ENCODE measurements at places on chromosomes 12 and 14.

GRCh38 chr12:132327336-132328171 lies 1.8 kb downstream of the GALNT9 start:
- peaks cover 23% of the 10 kb centered on the region for H3K4me1 ChIP-seq
- no peak overlapping the region for H3K4me3 ChIP-seq
- no peaks in the 10 kb centered on the region for H3K36me3 ChIP-seq
- DNase-seq: no peak
- H3K27me3 ChIP-seq: no peaks in the 10 kb centered on the region

GRCh38 chr12:94245631-94246383 lies 97.4 kb downstream of the PLXNC1 start:
- H3K4me3 ChIP-seq: no peak overlapping the region
- peak; percentile 65 for DNase-seq
- H3K27me3 ChIP-seq: no peaks in the 10 kb centered on the region
- H3K36me3 ChIP-seq: no peaks in the 10 kb centered on the region
- no peaks in the 10 kb centered on the region for H3K4me1 ChIP-seq

GRCh38 chr14:102015045-102015685 lies 50.8 kb downstream of the DYNC1H1 start:
- H3K27me3 ChIP-seq: no peaks in the 10 kb centered on the region
- no peak overlapping the region for H3K27ac ChIP-seq
- H3K4me1 ChIP-seq: no peaks in the 10 kb centered on the region
- no peak overlapping the region for H3K4me3 ChIP-seq
- no peak for DNase-seq

GRCh38 chr12:21129906-21130305 lies 1.1 kb upstream of the SLCO1B1 start:
- H3K27me3 ChIP-seq: no peaks in the 10 kb centered on the region
- H3K4me1 ChIP-seq: no peaks in the 10 kb centered on the region
- no peak overlapping the region for H3K27ac ChIP-seq
- H3K36me3 ChIP-seq: no peaks in the 10 kb centered on the region

- no peak overlapping the region for H3K27ac ChIP-seq
- no peaks in the 10 kb centered on the region for H3K4me1 ChIP-seq
- DNase-seq: no peak
- no peaks in the 10 kb centered on the region for H3K27me3 ChIP-seq
These were observed 31.5 kb downstream of the TMEM63C start for GRCh38 chr14:77212943-77213678.
